T-helper 2 cell treated with Interferon-gamma antibody and Interleukin-4, amounts not matched to agents 5 μg/mL and 100 μg/mL, for 36 hours (primary cell): ENCODE measurements at places on chromosomes 2 and 18.
A peak's percentile ranks its signal among the peaks of the same experiment; 100 is the strongest.

DNA sequence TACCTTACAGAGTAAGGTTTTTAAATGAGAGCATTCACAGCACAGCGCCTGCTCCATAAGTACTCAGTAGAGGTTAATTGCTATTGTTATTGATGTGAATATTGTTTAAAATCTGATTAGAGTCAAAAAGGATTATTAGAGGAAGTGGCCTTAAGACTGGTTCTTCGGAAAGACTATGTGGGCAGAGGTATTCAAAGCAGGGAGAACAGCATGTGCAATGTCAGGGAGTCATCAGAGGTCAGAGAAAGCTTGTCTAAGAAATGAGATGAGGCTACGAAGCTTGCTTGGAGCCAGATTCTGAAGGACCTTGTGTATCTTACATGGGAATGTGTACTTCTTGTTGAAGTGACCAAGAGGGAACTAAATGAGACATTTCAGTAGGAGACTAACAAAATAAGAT lies 49.8 kb downstream of the PMS1 start:
- DNase-seq = no peak

GRCh38 chr2:144712550-144712940 lies 192.6 kb upstream of the ZEB2 start:
- no peak for DNase-seq

DNA sequence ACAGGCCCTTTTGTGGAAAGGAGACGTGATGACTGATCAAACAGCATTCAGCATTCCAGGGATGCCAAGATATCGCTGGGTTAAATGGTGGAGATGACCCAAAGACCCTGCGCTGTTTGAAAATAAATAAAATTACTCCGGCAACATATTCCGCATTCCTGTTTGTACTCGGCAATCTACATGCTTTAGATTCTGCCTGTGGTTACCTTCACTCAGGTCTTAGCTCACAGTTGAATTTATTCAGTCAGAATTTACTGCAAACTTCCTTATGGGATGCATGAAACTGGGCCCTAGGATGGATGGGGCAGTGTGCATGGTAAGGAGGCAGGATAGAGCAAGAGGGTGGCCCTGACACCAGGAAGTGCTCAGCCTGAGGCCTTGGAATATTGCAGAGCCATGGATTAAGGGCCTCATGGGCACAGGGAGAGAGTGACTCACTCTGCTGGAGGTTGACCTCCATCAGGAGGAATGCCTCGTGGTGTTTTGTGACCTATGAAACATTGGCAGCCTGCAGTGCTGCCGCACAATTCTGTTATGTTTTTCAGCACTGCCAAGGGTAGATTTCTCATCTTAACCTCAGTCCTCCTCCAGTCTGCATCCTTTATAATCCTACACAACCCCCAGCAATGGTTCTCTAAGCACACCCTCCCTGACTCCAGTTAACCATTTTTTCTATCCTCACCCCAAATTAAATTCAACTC lies 321.4 kb downstream of the IRS1 start:
- DNase-seq = no peak

- DNase-seq = no peak
Measured at GRCh38 chr2:174703430-174703829, 60.8 kb downstream of the CHRNA1 start.

DNA sequence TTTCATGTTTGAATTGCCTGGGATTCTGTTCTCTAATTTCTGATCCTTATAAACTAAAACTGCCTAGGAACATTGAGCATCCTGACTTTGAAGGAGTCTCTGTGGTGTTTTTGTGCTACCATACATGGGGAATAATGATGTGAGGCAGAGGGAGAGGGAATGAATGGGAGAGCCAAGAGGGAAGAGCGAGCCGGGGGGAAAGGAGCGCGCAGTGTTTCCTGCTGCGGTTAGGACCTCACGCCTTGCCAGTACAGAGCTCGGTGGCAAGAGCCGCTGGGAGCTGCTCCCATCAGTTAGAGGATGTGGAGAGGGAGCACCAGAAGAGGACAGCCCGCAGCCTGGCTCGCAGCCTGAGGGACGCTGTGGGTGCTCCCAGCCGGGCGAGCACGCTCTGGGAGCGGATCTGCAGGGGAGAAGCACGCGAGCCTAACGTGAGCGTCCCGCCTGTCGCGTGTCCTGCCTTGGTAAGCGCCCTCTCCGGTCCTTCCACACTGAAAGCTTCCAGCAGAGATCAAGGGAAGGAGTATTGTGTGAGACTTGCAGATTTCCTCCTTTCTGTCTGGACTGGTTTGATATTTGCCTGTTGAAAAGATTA lies 114.7 kb downstream of the FAM210A start:
- DNase-seq = peak; percentile 22

DNA sequence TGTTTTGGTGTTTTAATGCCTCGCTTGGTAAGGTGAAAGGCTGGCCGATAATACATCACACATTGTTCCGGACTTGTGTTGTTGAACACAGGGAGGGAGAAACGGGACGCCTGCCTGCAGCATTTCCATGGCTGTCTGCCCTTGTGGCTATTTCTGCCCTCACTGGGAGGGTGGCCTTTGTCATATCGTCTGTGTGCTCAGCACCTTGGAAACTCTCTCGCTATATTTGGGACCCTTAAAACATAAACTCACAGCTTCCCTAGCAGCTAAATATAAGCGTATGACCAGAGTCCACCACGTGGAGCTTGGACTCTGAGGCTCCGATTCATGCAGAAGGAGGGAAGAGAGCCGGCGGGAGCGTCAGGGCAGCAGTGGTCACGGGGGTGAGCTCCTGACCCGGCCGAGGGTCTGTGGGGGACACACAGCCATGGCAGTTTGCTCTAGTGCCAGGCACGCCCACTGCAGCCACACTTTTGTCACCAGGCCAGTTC lies 111.7 kb downstream of the SH3BP4 start:
- DNase-seq = no peak
